ENCODE measurements at places on chromosomes 3 and 15.
A peak's percentile ranks its signal among the peaks of the same experiment; 100 is the strongest.

DNA sequence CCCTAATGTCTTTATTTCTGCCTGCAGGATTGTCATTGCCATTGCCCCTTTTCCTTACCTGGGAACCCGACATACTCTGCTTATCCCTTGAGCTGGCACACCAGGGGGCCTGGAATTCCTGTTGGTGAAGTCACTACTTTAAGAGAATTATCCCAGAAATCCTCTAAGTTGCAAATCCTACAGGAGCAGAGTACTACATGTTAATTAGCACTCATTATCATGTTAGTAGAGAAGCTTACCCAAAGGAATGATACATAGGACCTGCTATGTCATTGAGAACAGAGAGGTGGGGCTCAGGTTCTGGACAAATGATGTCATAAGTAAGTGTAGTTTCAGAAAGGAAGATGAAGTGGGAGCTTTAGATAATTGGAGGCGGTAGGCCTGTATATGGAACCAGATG lies 27.4 kb downstream of the SCG5 start:
- no peak for DNase-seq

DNA sequence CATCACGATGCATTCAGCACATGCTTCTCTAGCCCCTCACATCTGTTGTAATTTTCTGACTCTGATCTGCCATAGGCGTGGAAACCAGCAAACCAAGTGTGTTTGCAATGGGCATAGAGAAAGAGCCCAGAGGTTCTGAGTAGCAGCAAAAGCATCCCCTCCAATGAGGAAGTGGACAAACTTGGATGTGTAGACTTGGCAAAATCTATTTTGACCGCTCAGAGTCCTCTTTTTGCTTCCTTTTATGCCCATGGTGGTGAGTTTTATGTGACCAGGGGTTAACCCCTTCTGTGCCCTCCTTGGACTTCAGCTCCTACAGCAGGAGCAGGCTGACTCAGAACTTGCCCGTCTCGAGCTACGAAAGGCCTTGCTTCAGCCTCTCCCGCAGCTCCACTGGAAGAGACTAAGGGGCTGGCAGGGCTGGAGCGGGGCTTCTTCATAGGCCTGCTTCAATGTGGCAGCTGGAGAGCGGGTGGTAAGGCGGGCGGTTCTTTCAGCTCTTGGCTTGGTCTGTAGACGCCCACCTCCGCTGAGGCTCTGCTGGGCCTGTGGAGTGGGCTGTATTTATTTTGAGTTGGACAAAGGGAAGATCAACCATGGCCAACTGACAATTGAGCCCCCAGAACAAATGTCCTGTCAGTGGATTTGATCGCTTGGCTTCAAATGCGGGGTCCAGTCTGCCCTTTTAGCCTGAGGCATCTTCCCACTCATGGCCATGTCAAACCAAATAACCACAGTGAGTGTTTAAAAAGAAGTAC lies 6.5 kb upstream of the ETV5 start:
- DNase-seq, result no peak

DNA sequence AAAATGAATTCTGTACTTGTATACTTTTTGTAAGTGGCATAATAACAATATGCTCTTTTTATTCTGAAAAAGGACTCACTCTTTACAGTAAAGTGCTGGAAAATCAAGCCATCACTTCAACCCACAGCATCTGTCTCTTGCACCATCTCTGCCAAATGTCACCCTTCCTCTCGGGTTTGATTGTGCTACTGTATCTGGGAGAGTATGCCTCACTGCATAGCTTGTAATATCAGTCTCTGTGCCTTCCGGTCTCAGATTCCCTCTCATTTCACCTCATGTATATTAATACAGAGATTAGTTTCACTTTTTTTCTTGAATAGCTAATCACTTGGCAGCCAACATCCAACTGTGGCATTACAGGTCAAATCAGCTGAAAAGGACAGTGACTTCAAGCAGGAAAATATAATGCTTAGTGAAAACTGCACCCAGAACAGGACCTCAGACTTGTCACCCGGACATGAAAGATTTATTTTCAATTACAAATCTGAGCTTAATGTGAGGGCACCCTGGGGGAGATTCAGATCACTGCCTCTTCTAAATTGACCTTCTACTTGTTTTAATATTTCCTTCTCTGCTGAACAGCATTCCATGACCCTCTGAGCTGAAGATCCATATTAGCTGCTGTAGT lies 605.8 kb upstream of the NAALADL2 start:
- no peak for DNase-seq

GRCh38 chr3:196995646-196996355 lies 27.2 kb upstream of the PIGZ start:
- DNase-seq, result peak; percentile 53

GRCh38 chr3:51686512-51687215 lies 15.6 kb downstream of the TEX264 start:
- no peak for DNase-seq

DNA sequence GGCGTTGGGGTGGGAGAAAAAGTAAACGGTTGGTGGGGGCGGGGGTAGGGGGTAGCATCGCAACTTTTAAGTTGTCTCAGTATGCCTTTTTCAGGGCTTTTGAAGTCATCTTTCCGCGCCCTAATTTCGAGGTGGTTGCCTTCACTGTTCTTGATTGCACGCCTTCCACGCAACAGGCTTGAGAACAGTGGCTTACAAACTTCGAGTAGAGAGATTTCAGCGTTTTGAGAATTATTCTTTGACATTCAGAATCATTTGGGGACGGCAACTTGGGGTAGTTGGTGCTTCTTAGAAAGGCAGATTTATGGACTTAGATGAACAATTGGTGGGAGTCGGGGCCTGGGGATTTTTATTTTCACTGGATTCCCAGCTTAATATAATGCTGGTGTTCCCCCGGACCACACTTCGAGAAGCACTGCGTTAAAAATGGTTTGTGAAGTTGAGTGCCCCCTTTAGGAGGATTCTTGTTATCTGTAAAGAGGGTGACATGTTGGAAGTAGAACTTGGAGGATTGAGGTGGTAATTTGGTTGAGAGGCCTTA lies 880 bp downstream of the PPP4R2 start:
- no peak for DNase-seq

DNA sequence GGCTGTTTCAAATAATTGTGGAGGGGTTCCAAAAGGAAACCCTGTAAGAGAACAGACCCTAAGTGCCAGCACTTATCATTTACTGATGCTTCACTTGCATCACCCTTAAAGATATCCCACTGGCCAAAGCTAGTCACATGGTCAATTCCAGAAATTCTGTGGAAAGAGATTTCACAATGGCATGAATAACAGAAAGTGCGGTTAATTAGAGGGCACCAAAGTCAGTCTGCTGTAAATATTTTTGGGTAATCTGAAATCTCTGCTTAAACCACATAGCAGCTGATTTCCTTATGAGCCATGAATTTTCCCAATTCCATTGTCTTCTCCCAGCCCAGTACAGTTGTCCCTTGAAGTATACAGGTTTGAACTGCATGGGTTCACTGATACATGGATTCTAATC lies 346.1 kb downstream of the SI start:
- DNase-seq, result no peak

GRCh38 chr3:64684715-64685261 lies 3.0 kb downstream of the ADAMTS9 start:
- peak; percentile 76 for DNase-seq

All from left forelimb (tissue), 1 donor.